ENCODE measurements at places on chromosomes 2 and 18. TPM values are rescaled to one million over a fixed set of nuclear protein-coding genes. Genes with fewer than 3 reads are reported as not detected.

Gene SPATA3
- not detected for total RNA-seq

GRCh38 chr2:159094173-159094737 is 125.8 kb downstream of the TANC1 start:
- DNase-seq = peak; percentile 69

DNA sequence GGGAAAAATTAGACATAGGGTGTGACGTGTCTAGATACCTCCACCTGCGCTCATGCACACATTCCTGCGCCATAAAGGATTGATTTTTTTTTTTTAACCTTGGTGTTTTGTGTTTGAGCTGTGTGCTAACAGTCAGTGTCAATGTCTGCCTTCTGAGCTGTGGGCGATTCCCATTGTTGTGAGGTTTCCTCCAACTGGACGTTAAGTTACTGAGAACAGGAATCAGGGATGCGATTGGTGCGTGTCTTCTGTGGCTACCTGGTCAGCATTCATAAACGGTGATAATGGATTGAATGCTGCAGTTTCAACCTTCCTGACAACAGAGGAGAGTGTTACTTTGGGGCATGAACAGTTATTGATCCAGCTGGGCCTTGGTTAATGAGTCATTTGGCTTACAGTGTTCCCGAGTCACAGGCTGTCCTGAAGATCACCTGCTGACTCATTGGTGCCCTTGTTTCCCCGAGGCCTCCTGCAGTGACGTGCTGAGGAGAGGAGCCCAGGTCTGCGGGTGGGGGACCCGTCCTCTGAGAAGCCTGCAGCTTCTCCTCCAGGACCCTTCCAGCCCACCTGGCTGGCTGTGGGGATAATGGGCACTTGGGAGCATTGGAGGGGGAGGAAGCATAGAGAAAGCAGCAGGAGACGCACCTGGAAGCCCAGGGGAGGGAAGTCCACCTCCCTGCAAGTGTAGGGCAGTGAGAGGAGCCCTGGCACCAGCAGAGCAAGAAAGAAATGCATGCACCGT is 25.8 kb upstream of the CABYR start:
- DNase-seq = no peak

DNA sequence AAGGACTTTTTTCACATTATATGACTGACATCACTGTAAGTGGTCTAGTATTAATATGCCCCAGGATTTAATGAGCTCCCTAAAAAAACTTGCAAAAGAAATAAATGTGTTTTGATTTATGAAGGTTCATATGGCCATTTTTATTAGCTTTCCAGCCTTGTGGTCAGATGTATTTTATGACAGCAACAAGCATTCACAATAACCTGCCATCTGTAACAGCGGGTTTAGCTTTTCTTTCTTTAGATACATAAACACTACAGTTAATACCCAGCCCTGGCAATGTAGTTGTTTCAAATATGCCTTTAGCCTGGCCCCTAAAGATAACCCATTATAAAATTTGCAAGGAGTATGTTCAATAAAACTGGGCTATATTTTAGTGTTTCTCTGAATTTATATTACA is 1063.8 kb downstream of the SOCS6 start:
- DNase-seq = no peak

Gene ACTR3
- total RNA-seq = 184 TPM

DNA sequence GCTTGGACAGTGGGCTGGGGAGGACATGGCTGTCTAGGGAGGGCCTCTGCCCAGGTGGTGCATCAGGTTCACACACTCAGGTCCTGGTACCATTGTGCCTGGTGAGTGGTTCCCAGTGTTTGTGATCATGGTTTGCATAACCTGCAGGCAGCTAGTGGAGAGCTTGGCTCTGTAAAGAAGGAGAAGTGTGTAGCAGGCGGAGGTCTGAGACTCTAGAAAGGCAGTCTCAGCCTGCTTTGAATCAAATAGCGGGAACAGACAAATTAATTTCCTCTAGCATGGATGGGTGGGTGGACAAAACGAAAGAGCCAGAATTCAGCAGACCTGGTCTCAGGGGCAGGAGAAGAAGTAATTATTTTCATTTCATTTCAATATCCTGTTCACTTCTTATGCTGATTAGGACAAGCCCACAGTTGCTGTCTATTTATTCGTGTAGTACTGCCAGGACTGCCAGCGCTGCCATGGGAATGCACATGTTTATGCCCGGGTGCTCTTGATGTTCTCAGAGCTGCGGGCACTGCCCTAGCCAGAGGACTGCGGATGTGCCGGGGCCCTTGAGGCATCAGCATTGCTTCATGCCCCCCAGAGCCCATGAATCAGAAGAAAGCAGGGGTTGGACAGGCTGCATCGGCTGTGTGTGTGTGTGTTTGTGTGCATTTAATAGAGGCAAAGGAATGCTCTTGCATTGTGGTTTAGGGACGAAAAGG is 45.4 kb upstream of the DLX2 start:
- no peak for DNase-seq

Gene LDLRAD4
- 80.2 TPM for total RNA-seq

Gene ZAP70
- total RNA-seq = 2.6 TPM

GRCh38 chr2:147696426-147696825 is 148.4 kb upstream of the ACVR2A start:
- no peak for DNase-seq

GRCh38 chr2:55088400-55088799 is 38.1 kb upstream of the RTN4 start:
- DNase-seq = no peak

DNA sequence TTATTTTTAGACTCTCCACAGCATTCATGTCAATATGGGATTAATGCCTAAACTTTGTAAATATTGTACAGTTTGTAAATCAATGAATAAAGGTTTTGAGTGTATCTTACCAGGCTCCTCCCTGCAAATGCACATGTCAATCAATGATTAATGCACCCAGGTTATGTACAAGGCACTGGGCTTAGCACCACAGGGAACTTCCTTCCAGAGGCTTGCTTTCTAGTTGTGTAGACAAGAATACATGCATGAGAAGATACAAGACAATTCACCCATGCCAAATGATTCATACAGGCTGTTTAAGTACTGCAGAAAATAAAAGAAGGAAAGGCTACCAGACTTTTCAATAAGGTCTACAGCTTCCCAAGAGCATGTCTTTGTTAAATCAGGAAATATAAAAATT is 114.1 kb downstream of the MMADHC start:
- DNase-seq = no peak

Gene PLGLB1
- 0.41 TPM for total RNA-seq

- no peak for DNase-seq
These were observed 325.1 kb downstream of the RNF144A start for GRCh38 chr2:7242189-7242867.

DNA sequence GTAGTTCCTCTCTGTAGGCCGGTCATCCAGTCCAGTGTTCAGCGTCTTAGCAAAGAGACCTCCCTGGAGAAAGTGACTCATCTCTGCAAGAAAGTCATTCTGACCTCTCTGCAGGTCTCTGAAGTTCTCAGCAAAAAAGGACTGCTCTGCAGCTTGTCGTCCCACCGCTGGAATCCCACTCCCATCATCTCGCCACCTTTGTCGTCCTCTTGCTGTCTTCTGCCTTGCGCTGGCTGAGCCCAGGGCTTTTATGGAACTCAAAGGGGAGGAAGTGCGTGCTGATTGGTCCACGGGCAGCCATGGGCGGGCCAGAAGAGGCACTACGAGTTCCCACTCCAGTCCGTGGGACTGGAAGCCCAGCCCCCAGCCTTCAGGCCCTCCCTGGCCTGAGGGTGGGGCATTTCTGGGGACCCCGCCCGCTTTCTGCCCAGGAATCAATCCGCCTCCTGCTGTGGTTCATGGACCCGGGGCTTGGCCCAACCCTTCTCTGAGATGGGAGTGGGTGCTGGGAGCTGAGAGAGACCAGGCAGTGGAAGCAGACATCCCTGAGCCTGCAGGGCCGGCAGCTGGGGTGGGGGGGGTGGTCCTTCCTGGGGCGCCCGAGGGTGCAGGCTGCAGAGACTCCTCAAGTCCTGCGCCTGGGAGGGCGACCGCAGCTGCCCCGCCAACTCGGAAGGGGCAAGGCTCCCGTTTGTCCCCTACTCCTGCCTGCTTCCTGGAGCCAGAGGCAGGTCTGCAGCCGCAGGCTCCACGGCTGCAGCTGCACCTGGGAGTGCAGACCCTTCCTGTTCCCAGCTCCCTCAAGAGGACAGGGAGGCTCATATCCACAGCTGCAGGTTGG is 660.7 kb upstream of the RAB6C start:
- DNase-seq = no peak

Gene VIT
- 23.7 TPM for total RNA-seq

- no peak for DNase-seq
These were observed 128.6 kb downstream of the SPOPL start for GRCh38 chr2:138630164-138630563.

GRCh38 chr2:26735097-26735496 is 29.0 kb upstream of the SLC35F6 start:
- DNase-seq = peak; percentile 61

DNA sequence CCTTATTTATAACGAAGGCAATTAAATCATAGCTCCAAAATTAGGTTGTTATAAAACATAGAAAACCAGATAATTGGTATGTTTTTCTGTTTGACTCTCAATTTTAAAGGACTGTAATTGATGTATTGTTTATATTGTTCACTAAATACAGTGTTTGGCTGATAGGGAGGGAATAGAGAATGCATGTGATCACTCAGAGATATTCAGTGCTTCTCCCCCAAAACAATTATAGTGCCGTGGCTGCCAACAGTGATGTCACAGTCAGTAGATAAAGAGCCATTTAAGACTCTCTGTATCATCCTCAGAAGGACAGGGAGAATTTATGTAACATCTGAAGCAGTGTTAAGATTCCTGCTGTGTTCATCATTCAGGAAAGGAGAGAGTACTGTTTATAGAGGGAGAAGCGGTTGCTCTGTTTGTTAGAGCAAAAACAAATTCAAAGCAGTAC is 69.6 kb downstream of the PHLPP1 start:
- peak; percentile 37 for DNase-seq

All from left cardiac atrium (tissue), 4 donors.